ENCODE measurements at places on chromosomes 5 and 9. TPM values are rescaled to one million over a fixed set of nuclear protein-coding genes. Genes with fewer than 3 reads are reported as not detected.

The PCDHGB1 gene
- polyA plus RNA-seq, result not detected

The LHX6 gene
- polyA plus RNA-seq, result not detected

The ANKDD1B gene
- polyA plus RNA-seq, result not detected

The TMEFF1 gene
- not detected for polyA plus RNA-seq

The MAP3K1 gene
- 41.6 TPM for polyA plus RNA-seq

The MCC gene
- 4.2 TPM for polyA plus RNA-seq

The SPINK6 gene
- polyA plus RNA-seq, result not detected

The CDO1 gene
- polyA plus RNA-seq, result not detected

The FOXD4L5 gene
- not detected for polyA plus RNA-seq

The PROB1 gene
- polyA plus RNA-seq, result 0.11 TPM

The FCN2 gene
- polyA plus RNA-seq, result not detected

The CD74 gene
- polyA plus RNA-seq, result 703 TPM

The C9orf50 gene
- not detected for polyA plus RNA-seq

The CTSV gene
- polyA plus RNA-seq, result not detected
